ENCODE measurements at places on chromosomes 7 and 10.
A peak's percentile ranks its signal among the peaks of the same experiment; 100 is the strongest.

GRCh38 chr10:79047875-79048638, 20.7 kb upstream of the ZMIZ1 start:
- peaks cover 14% of the 10 kb centered on the region for H3K4me1 ChIP-seq
- no peak overlapping the region for H3K4me3 ChIP-seq
- DNase-seq = peak; percentile 31
- H3K36me3 ChIP-seq = no peaks in the 10 kb centered on the region
- no peak overlapping the region for H3K27ac ChIP-seq

DNA sequence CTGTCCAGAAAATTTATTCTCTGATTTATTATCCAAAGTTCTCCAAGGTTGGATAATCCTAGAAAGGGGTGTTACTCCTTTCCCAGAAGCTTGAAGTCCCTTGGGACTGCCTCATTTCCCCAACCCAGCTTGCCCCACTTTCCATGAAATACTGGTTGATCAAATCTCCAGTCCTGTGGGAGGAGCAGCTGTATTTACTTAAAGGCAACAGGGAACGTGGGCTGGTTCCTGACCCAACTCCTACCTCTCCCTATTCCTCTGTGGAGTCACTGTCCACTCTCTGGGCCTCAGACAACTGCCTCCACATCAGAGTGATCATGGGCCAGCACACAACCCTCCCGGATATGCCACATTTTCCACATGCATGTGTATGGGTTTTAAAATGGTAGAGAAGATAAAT, 166.2 kb upstream of the PRR15 start:
- H3K4me3 ChIP-seq = no peak overlapping the region
- H3K27me3 ChIP-seq = peaks cover 3% of the 10 kb centered on the region
- H3K27ac ChIP-seq = no peak overlapping the region

- H3K4me3 ChIP-seq = no peak overlapping the region
- no peaks in the 10 kb centered on the region for H3K36me3 ChIP-seq
- H3K27me3 ChIP-seq = no peaks in the 10 kb centered on the region
- H3K4me1 ChIP-seq = peaks cover 3% of the 10 kb centered on the region
- no peak for DNase-seq
- H3K27ac ChIP-seq = no peak overlapping the region
Measured at GRCh38 chr10:128095753-128096469, 30.3 kb downstream of the MKI67 start.

DNA sequence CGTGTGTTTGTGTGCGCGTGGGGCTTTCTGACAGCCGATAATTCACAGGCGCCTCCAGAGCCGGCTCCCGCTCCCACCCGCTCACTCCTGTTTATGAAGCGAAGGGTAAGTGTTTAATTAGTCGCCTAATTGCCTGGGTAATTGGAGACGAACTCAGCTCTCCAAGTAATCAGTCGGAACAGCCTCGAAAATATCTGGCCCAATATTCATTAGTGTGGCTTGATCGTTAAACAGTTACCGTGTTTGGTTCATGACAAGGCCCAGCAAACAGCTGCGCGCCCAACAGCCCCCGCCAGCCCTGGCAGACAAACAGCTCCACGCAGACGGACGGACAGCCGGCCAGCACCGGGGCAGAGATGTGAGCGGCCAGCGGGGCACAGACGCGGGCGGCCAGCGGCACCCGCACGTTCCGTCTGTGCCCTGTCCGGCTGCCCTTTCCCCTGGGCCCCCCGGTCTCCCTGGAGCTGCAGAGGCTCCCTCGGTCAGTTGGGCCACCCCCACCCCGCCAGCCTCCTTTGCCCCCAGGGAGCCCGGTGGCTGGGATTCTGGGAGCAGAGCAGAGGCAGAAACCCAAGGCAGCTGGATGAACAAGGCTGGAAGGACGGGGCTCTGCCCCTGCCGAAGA, 98.2 kb downstream of the UNCX start:
- H3K27me3 ChIP-seq = peaks cover 4% of the 10 kb centered on the region
- peak overlapping the region; percentile 46 for H3K4me3 ChIP-seq
- H3K36me3 ChIP-seq = no peaks in the 10 kb centered on the region
- peak overlapping the region; percentile 59 for H3K27ac ChIP-seq
- no peak for DNase-seq
- peaks cover 10% of the 10 kb centered on the region for H3K4me1 ChIP-seq

GRCh38 chr10:100553929-100554328, 18.2 kb downstream of the HIF1AN start:
- H3K4me3 ChIP-seq = no peak overlapping the region
- peaks cover 5% of the 10 kb centered on the region for H3K36me3 ChIP-seq
- no peaks in the 10 kb centered on the region for H3K4me1 ChIP-seq
- no peak overlapping the region for H3K27ac ChIP-seq
- DNase-seq = no peak

- DNase-seq = no peak
- peaks cover 5% of the 10 kb centered on the region for H3K4me1 ChIP-seq
- H3K27me3 ChIP-seq = peaks cover 15% of the 10 kb centered on the region
- H3K36me3 ChIP-seq = no peaks in the 10 kb centered on the region
Measured at GRCh38 chr7:6641305-6642035, 4.4 kb downstream of the ZNF316 start.

- H3K27me3 ChIP-seq = peaks cover 5% of the 10 kb centered on the region
- H3K36me3 ChIP-seq = no peaks in the 10 kb centered on the region
- H3K4me3 ChIP-seq = no peak overlapping the region
- H3K4me1 ChIP-seq = peaks cover 15% of the 10 kb centered on the region
- no peak for DNase-seq
- H3K27ac ChIP-seq = no peak overlapping the region
Measured at GRCh38 chr7:101819183-101819582, 1.8 kb downstream of the CUX1 start.

GRCh38 chr10:37975401-37975991, 951 bp downstream of the ZNF25 start:
- DNase-seq = no peak
- H3K27me3 ChIP-seq = no peaks in the 10 kb centered on the region
- no peaks in the 10 kb centered on the region for H3K36me3 ChIP-seq
- no peaks in the 10 kb centered on the region for H3K4me1 ChIP-seq

- H3K4me1 ChIP-seq = peaks cover 2% of the 10 kb centered on the region
- no peaks in the 10 kb centered on the region for H3K36me3 ChIP-seq
- no peaks in the 10 kb centered on the region for H3K27me3 ChIP-seq
- H3K4me3 ChIP-seq = no peak overlapping the region
- no peak for DNase-seq
Measured at GRCh38 chr10:113225364-113225763, 275.3 kb downstream of the TCF7L2 start.

GRCh38 chr7:47738563-47739166, 156.8 kb upstream of the TNS3 start:
- H3K27ac ChIP-seq = no peak overlapping the region
- no peak for DNase-seq
- H3K36me3 ChIP-seq = no peaks in the 10 kb centered on the region
- no peak overlapping the region for H3K4me3 ChIP-seq
- peaks cover 1% of the 10 kb centered on the region for H3K27me3 ChIP-seq

DNA sequence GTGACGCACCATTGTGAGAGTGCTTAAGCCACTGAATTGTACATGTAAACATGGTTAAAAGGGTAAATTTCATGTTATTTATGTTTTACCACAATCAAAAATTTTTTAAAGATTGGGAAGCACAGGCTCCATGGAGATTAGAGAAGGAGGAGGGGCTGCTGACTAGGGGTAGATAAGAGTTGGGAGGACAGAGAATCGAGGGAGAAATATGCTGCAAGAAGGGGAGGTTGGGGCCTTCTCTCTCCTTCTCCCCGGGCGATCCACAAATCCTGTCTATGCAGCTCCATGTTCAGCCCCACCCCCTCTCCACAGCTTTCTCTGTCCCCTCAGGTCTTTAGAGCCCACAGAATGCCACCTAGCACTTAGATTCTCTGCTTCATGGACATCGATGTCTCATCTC, 12.1 kb downstream of the ZNF467 start:
- H3K27ac ChIP-seq = no peak overlapping the region
- H3K4me1 ChIP-seq = peaks cover 3% of the 10 kb centered on the region
- peaks cover 23% of the 10 kb centered on the region for H3K27me3 ChIP-seq
- no peak overlapping the region for H3K4me3 ChIP-seq
- H3K36me3 ChIP-seq = peaks cover 4% of the 10 kb centered on the region

DNA sequence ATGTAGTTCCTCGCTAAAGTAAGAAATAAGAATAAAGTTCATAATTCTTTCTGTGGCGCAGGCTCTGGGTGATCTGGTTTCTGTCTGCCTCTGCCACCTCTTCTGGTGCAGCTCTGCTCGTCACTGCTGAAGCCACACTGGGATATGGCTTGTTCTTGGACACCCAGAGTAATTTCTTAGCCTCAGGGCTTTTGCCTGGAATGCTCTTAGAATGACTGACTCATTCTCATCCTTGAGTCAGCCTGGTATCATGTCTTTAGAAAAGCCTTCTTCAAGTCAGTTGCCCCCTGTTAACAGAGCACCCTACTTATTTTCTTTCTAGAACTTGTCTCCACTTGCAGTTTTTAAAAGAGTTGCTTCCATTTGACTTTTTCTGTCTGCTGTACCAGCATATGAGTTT, 2.0 kb downstream of the ZSCAN25 start:
- H3K27me3 ChIP-seq = peaks cover 5% of the 10 kb centered on the region
- no peaks in the 10 kb centered on the region for H3K4me1 ChIP-seq
- no peak overlapping the region for H3K4me3 ChIP-seq
- no peak for DNase-seq
- H3K27ac ChIP-seq = no peak overlapping the region
- no peaks in the 10 kb centered on the region for H3K36me3 ChIP-seq

DNA sequence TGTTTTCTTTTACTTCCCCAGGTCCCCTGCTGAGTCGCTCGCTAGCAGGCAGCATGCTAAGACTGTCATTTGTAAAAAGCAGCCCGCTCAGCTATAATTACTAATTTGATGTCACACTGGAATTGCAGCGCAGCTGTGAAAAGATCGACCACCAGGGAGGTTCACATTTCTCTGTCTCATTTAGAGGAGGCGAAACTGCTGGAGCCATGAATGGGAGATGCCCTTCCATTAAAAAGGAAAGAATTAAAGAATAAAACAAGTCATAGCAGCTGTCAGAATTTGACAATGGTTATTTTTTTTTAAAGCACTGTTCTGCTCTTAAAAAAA, 153.5 kb downstream of the PIP4K2A start:
- H3K27me3 ChIP-seq = no peaks in the 10 kb centered on the region
- DNase-seq = peak; percentile 34
- H3K36me3 ChIP-seq = no peaks in the 10 kb centered on the region
- H3K27ac ChIP-seq = no peak overlapping the region
- no peak overlapping the region for H3K4me3 ChIP-seq

GRCh38 chr10:24966962-24967481, 14.6 kb upstream of the PRTFDC1 start:
- H3K27ac ChIP-seq = no peak overlapping the region
- H3K36me3 ChIP-seq = no peaks in the 10 kb centered on the region
- no peak for DNase-seq
- H3K4me1 ChIP-seq = no peaks in the 10 kb centered on the region
- H3K4me3 ChIP-seq = no peak overlapping the region
- no peaks in the 10 kb centered on the region for H3K27me3 ChIP-seq

- H3K36me3 ChIP-seq = no peaks in the 10 kb centered on the region
- no peak overlapping the region for H3K27ac ChIP-seq
- no peaks in the 10 kb centered on the region for H3K4me1 ChIP-seq
- H3K4me3 ChIP-seq = no peak overlapping the region
- H3K27me3 ChIP-seq = no peaks in the 10 kb centered on the region
- DNase-seq = no peak
Measured at GRCh38 chr10:127046975-127047877, 142.0 kb downstream of the DOCK1 start.

DNA sequence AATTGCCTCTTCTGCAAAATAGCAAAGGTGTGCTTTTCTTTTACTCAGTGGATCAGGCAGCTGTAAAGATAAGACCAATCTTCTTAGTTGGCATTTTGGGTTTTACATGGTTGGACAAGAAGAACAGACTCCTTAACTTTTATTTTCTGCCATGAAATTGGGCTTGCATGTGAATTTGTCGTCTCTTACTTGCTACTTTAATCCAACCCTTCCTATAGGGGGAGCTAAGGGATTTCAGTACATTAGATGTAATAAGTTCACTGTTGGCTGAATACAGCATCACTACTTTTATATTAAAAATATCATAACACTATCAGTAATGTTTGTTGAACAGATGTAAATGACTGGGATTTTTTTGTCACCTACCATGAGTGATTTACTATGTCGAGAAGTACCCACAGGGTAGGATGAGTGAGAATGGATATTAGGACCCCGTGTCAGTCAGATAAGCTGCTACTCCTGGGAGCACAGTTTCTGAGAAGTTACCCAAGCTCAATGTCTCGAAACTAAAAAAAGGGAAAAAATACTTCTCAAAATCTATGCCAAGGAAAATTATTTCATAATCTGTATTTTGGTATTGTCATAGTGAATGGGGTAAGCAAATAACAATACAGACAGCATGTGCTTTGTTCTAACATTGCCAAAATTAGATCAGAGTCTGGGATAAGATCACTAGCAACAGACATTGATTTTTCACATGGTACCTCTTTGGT, 127.4 kb upstream of the AGR3 start:
- no peak for DNase-seq
- no peaks in the 10 kb centered on the region for H3K4me1 ChIP-seq
- H3K27ac ChIP-seq = no peak overlapping the region
- H3K36me3 ChIP-seq = no peaks in the 10 kb centered on the region
- no peak overlapping the region for H3K4me3 ChIP-seq

DNA sequence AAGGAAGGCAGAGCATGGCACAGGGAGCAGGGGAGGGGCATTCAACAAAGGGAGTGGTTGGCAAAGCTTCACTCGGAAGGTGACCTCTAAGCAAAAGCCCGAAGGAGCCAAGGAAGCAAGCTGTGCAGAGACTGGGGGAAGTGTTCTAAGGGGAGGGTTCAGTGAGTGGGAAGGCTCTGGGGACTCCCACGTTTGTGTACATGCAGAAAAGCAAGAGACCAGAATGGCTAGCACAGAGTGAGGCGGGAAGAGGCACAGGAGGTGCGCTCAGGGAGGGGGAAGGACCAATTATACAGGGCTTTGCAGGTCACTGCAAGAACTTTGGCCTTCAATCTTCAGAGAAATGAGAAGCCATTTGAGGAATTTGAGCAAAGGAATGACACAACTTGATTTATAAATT, 7.4 kb downstream of the ARHGAP21 start:
- peaks cover 17% of the 10 kb centered on the region for H3K4me1 ChIP-seq
- H3K27ac ChIP-seq = no peak overlapping the region
- no peak for DNase-seq

- H3K4me3 ChIP-seq = no peak overlapping the region
- no peaks in the 10 kb centered on the region for H3K27me3 ChIP-seq
- H3K4me1 ChIP-seq = no peaks in the 10 kb centered on the region
- no peak for DNase-seq
- H3K36me3 ChIP-seq = no peaks in the 10 kb centered on the region
Measured at GRCh38 chr10:36468620-36469019, 656.8 kb upstream of the ANKRD30A start.

GRCh38 chr10:18659819-18660535, 746 bp downstream of the ARL5B start:
- peaks cover 10% of the 10 kb centered on the region for H3K27me3 ChIP-seq
- peaks cover 13% of the 10 kb centered on the region for H3K4me1 ChIP-seq
- H3K4me3 ChIP-seq = peak overlapping the region; percentile 96
- no peak for DNase-seq
- H3K27ac ChIP-seq = peak overlapping the region; percentile 97

Measured in glutamatergic neuron (in vitro differentiated cells).